ENCODE measurements at places on chromosomes 2 and 18. TPM values are rescaled to one million over a fixed set of nuclear protein-coding genes. Genes with fewer than 3 reads are reported as not detected.

LAMA3 gene
- 0.19 TPM for total RNA-seq

BCL2 gene
- total RNA-seq = 98.3 TPM

RELCH gene
- total RNA-seq = 21.8 TPM

TUBA4A gene
- 82.0 TPM for total RNA-seq

FIGN gene
- not detected for total RNA-seq

KRTCAP3 gene
- 13.4 TPM for total RNA-seq

FBXO15 gene
- total RNA-seq = 1.0 TPM

ATP5MC3 gene
- 186 TPM for total RNA-seq

DNA sequence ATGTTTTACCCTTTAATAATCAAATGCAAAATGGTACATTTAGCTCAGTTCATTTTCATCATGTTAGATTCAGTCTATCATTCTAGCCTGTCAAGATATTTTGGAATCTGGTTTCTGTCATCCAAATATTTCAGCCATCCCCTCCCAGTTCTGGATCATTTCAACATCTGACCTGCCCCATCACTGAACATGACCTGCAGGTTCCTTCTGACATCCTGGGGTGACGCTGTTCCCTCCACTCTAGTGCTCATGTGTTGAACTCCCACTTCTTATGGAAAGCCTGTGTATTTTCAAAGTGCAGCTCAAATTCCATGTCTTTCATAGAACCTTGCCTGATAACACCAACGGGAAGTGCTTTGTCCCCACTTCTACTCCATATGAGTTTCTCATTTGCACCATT lies 320.0 kb upstream of the TNP1 start:
- H3K36me3 ChIP-seq = no peaks in the 10 kb centered on the region
- no peaks in the 10 kb centered on the region for H3K27me3 ChIP-seq
- no peak overlapping the region for H3K27ac ChIP-seq
- H3K4me3 ChIP-seq = no peak overlapping the region

DNA sequence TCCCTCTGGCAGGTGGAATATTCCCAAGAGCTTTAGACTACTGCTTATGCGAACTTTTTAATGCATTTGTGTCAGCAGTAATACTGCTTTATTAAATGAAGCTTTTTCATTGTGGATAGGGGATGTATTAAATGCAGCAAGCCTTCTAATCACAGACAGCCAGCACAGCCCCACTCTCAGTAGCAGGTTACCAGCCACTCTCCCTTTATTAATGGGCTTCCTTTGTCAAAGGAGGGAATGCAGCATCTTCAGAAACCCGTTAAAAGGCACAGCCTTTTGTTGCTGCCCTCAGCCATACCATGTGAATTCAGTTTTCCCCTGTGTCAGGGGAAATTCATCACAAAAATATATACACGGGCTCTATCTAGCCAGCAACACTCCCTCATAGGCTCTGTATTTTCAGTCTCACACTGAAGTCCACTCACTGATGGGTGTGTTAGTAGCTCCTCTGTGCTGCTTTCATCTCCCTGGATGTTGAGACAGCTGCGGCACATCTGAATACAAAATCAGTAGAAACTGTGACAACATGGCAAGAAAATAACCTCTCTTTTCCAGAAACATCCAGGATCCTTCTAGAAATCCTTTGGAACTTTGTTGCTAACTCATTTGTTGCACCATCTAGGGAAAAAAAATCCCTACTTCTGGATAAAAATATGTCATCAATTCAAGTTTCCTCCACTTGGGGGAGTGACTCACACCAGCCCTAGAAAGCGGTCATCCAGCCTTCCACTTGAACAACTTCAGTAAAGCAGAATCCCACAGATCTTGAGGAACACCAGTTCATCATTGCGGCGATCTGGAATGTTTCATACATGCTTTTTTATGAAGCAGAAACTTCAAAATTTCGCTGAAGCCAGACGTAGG lies 48.4 kb downstream of the LRRTM1 start:
- no peaks in the 10 kb centered on the region for H3K4me1 ChIP-seq
- H3K27me3 ChIP-seq = no peaks in the 10 kb centered on the region
- H3K36me3 ChIP-seq = no peaks in the 10 kb centered on the region
- no peak overlapping the region for H3K27ac ChIP-seq
- H3K4me3 ChIP-seq = no peak overlapping the region

GRCh38 chr2:208000701-208001395 lies 24.5 kb downstream of the PLEKHM3 start:
- no peak overlapping the region for H3K27ac ChIP-seq
- H3K4me1 ChIP-seq = peaks cover 8% of the 10 kb centered on the region
- no peaks in the 10 kb centered on the region for H3K27me3 ChIP-seq

DNA sequence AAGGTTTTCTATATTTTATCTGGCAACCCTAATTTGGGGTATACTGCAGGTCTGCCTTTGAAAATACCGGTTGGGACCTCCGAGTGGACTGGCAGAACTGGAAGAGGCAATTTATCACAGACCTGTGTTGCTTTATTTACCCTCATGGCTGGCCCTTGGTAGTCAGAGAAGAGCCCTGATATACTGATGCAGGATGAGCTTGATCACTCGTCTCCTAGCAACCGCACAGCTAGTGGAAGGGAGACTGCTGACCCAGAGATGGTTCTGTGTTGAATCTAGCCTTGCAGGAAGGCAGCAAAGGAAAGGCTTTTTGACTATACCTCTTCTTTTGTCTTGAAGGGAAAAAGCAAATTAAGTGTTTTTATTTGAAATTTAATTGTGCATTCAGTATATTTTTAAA lies 154.7 kb downstream of the EML6 start:
- no peaks in the 10 kb centered on the region for H3K36me3 ChIP-seq
- DNase-seq = no peak
- peaks cover 6% of the 10 kb centered on the region for H3K27me3 ChIP-seq
- no peak overlapping the region for H3K27ac ChIP-seq

- H3K4me1 ChIP-seq = no peaks in the 10 kb centered on the region
- no peak overlapping the region for H3K4me3 ChIP-seq
- H3K27me3 ChIP-seq = no peaks in the 10 kb centered on the region
These were observed 38.7 kb downstream of the CCDC138 start for GRCh38 chr2:108825254-108825653.

- no peaks in the 10 kb centered on the region for H3K36me3 ChIP-seq
- no peaks in the 10 kb centered on the region for H3K4me1 ChIP-seq
- no peak for DNase-seq
These were observed 79.5 kb upstream of the OTOF start for GRCh38 chr2:26557244-26557925.

DNA sequence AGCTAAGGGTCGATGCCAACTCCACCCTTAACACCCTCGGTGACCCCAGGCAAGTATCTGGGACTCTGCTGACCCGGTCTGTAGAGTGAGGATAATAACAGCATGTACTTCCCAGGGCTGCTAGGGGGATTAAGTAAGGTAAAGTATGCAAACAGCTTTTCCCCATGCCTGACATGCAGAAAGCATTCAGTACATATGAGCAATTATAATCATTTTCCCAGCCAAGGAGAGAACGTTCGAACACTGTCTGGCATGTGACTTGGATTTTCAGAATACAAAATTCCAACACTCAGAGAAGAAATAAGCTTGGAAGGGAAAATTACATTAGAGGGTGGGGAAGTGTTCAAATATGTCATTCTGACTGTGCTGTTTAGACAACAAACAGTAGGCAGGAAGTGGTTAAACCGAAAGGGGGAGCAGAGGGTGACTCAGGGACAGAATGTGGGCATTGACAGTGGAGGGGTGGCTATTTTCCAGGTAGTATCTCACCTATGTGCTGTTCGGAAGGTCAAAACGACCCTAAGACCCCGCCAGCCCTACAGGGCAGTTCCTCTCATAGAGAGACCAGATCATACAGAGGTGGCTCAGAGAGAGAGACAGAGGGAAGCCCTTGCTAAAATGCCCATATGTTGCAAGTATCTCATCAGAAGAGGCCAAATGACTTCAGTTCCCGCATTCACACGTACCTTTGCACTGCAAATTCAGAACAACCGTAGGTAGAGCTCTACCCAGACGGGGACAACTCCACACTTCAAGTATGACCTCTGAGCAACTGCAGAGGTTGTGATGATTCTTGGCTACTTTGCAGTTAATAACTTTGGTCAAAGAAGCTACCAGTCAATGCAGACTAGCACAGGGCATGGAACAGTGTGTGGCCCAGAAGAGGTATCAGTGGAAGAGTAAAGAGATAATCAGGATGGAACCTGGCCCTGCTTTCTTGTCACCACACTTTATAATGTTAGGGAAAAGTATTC lies 14.8 kb downstream of the ASPRV1 start:
- H3K36me3 ChIP-seq = peaks cover 4% of the 10 kb centered on the region
- peaks cover 44% of the 10 kb centered on the region for H3K4me1 ChIP-seq
- peak overlapping the region; percentile 84 for H3K27ac ChIP-seq
- H3K27me3 ChIP-seq = no peaks in the 10 kb centered on the region
- DNase-seq = peak; percentile 69

DNA sequence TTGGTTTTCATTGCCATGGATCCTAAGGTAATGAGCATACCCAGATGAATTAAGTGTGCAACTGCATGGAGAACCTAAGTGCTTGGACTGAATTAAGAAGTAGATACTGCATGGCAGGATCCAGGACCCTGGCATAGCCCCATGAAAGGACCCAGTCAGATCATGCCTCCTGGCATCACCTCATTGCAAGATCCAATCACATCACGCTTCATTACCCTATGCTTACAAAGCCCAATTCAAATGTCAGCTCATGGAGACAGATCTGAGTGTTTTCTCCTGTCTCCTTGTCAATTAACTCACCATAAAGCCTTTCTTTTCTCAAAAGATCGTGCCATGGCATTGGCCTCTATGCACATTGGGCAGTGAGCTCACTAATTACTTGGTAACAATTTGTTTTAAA lies 519.8 kb upstream of the ZNF804A start:
- no peaks in the 10 kb centered on the region for H3K36me3 ChIP-seq
- no peak overlapping the region for H3K27ac ChIP-seq
- H3K4me1 ChIP-seq = no peaks in the 10 kb centered on the region
- H3K27me3 ChIP-seq = no peaks in the 10 kb centered on the region
- no peak for DNase-seq
- no peak overlapping the region for H3K4me3 ChIP-seq

DNA sequence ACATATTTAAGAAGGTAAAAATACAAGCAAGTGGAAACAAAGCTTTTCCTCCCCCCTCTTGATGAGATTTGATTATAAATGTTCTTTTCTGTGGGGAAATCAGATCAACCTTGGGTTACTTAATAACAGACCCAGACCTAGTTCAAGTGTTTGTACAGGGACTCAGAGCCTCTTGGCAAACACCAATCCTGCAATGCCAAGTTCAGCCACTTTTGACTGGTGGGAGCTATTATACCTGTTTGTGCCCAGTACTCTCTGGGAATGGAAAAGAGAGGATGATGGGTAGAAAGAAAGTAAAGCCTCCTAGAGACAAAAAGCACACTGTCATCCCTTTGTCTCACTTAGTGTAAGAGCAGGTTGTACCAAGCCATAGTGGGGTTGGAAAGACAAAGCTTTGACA lies 63.8 kb upstream of the EPHA4 start:
- no peaks in the 10 kb centered on the region for H3K36me3 ChIP-seq
- peaks cover 13% of the 10 kb centered on the region for H3K27me3 ChIP-seq

GRCh38 chr2:128276878-128277675 lies 41.6 kb downstream of the HS6ST1 start:
- H3K4me3 ChIP-seq = no peak overlapping the region
- no peak for DNase-seq
- H3K27me3 ChIP-seq = no peaks in the 10 kb centered on the region
- no peak overlapping the region for H3K27ac ChIP-seq

DNA sequence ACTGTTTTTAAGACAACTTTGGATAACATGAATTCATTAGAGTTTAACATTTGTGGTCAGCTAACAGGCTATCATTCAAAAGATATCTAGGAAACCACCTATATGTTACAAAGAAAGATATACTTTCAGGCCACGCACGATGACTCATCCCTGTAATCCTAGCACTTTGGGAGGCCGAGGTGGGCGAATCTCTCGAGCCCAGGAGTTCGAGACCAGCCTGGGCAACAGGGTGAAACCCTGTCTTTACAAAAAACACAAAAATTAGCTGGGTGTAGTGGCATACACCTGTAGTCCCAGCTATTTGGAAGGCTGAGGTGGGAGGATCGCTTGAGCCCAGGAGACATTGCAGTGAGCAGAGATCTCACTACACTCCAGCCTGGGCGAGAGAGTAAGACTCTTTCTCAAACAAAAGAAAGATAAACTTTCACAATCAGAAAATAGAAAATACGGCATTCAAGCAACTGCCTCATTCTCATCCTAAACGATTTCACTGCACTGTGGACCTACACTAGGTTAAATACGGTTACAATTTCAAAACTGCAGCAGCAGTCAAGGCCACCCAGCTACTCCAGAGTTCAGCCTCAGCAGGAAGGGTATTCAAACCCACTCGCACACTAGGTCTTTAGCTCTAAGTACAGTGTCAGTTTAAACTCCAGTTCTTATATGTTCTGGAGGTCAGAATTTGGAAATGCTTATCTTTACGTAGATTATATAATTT lies 250.0 kb upstream of the SLC39A10 start:
- no peaks in the 10 kb centered on the region for H3K27me3 ChIP-seq
- peak; percentile 10 for DNase-seq
- H3K36me3 ChIP-seq = peaks cover 2% of the 10 kb centered on the region
- H3K4me1 ChIP-seq = peaks cover 15% of the 10 kb centered on the region

DNA sequence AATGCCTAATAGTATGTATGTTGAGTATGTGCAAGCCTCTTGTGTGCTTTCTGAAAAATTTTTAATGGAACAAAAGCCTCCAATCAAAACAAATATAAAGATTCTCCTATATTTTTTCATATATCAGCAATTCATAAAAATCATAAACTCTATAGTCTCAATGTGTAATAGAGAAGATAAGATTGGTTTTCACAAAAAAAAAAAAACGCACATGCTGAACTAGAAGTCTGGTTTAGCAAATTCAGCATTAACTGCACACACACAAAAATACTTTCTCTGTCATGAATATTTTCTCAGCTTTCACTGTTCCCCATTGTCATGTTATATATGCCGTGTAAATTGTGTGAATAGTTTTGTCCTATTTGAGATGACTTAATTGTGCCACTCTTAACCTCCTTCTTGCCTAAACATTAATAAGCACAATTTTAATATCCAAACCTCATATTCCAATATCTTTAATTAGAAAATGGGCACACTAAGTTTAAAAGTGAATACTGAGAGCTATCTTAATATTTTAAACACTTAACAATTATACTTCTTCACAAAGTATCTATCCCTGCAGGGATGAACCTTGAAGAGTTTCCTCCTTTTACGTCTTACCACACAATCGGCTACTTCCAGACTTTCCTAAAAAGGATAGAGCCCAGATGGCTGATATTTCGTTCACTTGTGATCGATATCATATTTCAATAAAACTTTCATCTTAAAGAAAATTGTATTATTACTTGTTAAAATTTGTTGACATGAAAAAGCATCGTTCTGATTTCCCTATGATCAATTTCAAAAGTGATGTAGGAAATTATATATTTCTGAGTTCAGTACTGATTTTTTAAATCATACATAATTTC lies 242.7 kb downstream of the TCF4 start:
- H3K36me3 ChIP-seq = no peaks in the 10 kb centered on the region
- no peak overlapping the region for H3K4me3 ChIP-seq
- no peak overlapping the region for H3K27ac ChIP-seq
- no peaks in the 10 kb centered on the region for H3K27me3 ChIP-seq
- H3K4me1 ChIP-seq = no peaks in the 10 kb centered on the region

GRCh38 chr18:48834413-48835031 lies 116.2 kb downstream of the SMAD7 start:
- no peaks in the 10 kb centered on the region for H3K27me3 ChIP-seq
- H3K4me1 ChIP-seq = peaks cover 73% of the 10 kb centered on the region
- peak overlapping the region; percentile 92 for H3K27ac ChIP-seq
- H3K4me3 ChIP-seq = peak overlapping the region; percentile 81
- no peaks in the 10 kb centered on the region for H3K36me3 ChIP-seq

Measured in activated T-cell treated with anti-CD3 and anti-CD28 coated beads, Interleukin-2, amount 50 U/mL, for 72 hours (primary cell).